Inflammatory macrophage treated with lipopolysaccharide for 1 hour (primary cell): ENCODE measurements at places on chromosomes 2 and 18.

DNA sequence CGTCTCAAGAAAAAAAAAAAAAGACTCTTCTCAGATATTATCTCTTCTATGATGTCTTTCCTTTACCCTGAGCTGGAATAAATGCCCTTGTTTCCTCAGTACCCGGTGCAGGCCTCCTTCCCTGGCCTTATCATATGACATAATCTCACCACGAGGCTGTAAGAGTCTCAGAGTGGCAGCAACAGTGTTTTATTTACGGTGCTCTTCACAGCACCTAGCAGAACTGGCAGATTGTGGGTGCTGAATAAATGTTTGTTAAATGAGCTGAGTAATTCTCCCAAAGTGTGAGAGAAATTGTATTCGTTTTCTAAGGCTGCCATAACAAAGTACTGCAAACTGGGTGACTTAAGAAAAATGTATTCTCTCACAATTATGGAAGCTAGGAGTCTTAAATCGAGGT is 82.8 kb upstream of the CD28 start:
- DNase-seq: no peak

DNA sequence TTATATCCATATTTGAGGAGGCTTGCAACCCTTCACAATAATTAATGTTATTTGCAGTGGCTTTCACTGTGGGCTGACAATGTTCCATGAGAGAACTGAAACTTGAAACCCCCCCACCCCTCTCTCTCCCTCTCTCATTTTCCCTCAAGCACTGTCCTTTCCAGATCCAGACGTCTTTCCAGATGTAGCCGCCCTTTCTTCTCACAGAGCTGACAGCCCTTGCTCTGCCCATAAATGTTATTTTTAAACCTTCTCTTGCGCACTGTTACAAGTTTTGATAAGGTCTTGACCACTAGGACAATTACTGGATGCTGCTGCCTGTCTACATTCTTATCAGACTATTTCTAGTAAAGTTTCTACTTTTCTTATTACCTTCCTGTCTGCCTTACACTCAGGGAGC is 91.4 kb upstream of the LINC00305 start:
- DNase-seq: no peak

DNA sequence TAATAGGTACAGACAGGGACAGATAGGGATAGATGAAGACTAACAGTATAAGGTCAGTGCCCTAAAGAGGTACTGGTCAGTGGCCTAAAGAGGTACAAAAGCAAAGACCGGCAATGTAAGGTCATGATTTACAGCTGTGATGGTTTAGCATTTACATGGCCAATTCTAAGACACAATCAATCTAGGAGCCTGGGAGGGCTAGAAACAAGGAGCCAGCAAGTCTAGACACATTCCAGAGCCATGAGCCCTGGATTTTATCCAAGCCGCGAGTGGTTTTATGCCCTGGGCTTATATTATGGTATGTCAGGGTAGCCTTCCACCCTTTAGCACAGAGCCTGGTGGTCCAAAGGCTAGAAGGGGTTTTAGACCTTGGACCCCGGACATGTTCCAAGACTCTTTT is 124.2 kb downstream of the CBLN2 start:
- DNase-seq: no peak

DNA sequence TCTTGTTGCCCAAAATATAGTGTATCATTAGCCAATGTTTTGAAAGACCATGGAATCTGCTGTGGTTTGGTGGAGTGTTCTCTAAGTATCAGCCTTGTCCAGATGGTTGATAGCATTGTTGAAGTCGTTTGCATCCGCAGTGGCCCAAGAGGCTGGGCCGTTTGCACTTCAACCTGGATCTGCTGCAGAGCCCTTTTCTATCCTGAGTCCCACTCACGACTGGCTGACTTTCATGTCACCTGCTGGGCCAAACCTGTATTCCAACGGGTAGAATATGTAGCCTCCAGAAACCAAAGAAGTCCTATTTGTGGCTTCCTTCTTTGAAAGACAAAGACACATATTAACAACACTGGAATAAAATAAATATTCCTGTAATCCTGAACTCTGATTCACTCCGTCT is 1154.1 kb downstream of the RPIA start:
- DNase-seq: no peak
